ENCODE measurements at places on chromosomes 1 and 21.

GRCh38 chr1:193402037-193402436, 215.6 kb upstream of the B3GALT2 start:
- no peak for DNase-seq

- no peak for DNase-seq
These were observed 55.8 kb downstream of the SLC9A1 start for GRCh38 chr1:27099135-27099586.

DNA sequence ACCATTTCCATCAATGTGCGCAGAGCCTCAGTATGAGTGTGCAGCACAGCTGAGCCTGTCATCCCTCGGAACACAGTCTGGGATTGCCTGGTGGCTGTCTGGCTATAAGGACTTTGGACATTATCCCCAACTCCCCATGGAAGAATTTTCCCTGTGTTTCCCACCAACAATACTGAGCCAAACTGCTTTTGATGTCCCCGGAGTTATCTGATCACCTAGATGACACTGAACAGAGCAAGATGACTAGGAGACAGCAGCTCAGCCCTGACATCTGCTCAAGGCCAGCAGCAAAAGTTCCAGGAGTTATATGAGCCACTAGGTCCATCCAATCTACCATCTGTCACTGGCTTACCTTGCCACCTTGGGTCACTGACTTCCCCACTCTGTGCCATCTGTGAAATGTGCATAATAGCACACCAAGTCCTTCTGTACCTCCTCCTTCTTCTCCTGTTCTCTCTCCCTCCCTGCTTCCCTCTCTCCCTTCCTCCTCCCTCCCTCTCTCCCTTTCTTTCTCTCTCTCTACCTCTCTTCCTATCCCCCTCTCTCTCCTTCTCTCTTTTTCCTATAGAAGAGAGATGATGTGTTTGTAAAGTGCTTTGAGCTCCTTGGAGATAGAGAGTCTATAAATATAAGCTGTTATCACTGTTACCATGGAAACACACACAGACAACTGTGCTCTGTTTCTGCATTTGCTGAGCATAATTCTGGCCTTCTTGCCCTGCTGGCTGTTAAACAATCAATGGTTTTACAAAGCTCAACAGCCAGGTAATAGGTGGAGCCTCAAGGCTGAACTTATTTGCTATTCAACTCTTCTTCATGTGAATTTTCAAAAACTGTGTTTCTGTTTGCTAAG, 19.7 kb upstream of the ATP1B1 start:
- DNase-seq = no peak

DNA sequence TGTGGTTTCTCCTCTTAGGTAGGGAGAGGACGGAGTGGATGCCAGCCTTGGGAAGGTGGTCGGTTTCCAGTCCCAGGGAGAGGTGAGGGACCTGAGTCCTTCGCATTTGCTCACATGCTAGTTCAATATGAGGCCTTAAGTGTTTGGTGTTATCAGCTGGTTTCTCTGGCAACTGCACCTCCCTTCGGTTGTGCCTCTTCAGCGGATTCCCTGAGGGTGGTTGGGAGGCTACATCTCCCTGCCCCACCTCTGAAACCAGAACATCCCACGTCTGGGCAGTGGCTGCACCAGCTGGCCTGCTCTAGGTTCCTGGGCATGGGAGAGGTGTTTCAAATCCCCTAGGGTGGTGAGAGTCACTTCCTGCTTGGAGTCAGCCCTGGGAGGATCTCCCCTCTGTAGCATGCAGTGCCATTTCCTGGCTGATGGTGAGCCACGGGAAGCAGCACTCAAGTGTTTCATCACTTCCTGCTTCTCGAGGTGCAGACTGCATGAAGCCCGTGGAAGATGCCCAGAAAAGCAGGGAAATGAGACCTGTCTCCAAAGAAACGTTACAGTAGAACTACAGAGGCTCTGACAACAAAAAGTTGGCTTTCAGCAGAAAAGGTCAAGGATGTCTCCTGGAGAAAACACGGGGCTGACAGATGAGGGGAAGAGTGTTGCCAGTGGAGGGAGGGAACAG, 4.5 kb downstream of the TMEM125 start:
- no peak for DNase-seq

DNA sequence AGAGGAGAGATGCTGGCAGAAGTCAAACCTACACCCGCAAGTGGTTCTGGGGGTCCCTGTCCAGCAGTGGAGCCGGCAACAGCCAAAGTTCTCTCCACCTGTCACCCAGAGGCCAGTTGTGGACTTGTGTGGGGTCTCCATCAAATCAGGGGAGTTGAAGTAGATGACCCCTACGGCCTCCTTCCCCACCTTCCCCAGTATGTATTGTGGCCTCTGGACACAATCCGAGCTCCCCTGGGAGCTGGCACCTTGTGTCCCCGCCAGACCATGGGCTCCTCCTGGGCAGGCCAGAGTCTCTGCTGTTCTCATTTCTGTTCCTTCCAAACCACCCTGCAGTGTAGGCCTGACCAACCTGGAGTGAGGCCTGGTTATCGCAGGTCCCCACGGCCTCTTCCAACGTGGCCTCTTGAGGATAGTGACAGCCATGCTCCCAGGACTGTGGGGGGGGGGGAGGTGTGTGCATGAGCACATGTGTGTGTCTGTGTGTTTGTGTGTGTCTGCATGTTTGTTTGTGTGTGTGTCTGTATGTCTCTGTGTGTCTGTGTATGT, 246.4 kb downstream of the MATN1 start:
- no peak for DNase-seq

- no peak for DNase-seq
These were observed 108.7 kb downstream of the ENAH start for GRCh38 chr1:225544263-225544662.

DNA sequence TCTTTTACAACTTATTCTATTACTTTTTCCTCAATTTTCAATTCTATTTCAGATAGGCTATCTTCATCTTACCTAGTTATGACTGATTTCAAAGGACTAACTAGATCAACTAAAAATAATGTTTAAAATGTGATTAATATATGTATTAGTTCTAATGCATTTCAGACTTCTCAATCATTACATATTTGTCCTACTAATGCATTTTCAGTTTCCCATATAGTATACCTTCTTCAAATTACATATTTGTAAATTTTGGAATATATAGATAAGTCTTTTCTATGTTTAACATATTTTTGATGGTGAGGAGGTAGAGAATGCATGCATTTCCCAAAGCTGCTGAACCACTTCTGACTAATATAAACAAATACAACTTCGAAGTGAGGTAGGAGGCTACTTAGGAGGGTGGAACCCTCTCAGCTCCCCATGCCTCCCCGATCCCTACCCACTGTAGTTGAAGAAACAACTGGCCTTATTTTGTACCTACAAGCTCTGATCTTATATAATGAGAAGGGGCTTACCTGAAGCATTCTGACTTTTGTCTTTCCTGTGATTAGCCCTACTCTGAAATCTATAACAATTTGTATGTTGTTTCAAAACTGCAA, 1.7 kb downstream of the TRMT1L start:
- no peak for DNase-seq

GRCh38 chr1:6498576-6499111, 7.2 kb upstream of the PLEKHG5 start:
- DNase-seq = no peak

- no peak for DNase-seq
These were observed 29.5 kb downstream of the ADGRB2 start for GRCh38 chr1:31734582-31735107.

DNA sequence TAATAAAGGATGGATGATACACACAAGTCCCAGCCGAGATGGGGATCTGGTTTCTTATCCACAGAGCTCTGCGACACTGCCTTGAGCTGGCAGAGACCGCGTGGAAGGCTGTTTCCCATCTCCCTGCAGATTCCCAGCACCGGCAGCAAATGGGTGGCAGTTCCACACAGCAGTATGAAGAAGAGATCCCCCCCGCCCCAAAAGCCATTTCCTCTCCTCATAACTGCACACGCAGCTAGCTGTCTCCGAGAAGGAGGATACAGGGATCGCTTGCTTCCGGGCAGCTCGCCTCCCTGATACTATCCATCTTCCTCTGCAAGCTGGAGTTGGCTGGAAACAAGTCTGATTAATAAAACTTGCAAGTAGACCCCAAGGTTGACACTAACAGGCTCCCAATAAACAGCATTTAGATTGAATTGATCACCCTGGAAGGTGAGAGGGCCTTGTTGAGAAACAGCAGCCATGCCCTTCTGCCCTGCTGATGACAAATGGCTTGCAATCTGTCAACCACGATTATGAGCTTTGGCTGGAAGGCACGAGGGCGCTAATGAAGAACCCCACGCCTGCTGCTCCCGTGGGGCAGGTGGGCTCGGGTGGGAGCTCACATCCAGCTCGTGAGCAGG, 642.3 kb downstream of the AJAP1 start:
- DNase-seq = no peak

DNA sequence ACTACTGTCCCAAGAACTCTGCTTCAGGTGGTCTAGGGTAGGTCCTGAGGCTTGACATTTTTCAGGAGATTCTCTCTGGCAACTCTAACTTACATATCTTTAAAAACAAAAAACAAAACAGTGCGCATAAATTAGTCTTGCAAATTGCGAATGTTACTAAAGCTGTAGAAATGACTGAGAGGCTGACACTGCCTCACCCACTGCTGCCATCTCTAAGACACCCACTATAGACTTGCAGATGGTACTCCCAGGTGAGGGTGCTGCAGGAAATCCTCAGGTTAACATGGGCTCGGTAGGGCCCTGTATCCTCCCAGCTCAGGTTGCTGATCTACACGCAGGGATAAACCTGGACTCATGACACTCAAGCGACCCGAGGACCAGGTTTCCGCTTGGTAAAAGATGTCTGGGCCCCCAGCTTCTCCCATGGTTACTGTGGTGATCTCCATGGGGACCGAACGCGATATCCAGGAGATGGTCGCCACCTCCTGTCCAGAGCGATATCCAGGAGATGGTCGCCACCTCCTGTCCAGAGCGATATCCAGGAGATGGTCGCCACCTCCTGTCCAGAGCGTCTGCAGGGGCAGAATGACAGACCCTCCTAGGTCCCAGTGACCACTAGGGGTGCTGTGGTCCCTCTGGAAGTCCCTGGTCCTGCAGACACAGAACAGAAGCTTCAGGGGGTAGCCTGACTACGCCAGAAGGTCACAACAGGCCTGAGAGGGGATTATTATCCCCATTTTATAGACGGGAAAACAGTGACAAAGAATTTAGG, 16.2 kb upstream of the LY9 start:
- DNase-seq = peak; percentile 19

All from activated CD8-positive, alpha-beta memory T cell treated with anti-CD3 and anti-CD28 coated beads for 1 hour (primary cell).